ENCODE measurements at places on chromosomes 16 and 17.

- DNase-seq = no peak
Observed at GRCh38 chr16:16985707-16986106, 485.1 kb downstream of the XYLT1 start.

- no peak for DNase-seq
Observed at GRCh38 chr17:32015245-32016013, 8.2 kb downstream of the LRRC37B start.

GRCh38 chr17:27321372-27321771 is 27.5 kb downstream of the WSB1 start:
- DNase-seq = no peak

- DNase-seq = peak; percentile 73
Observed at GRCh38 chr17:32519228-32520103, 32.7 kb downstream of the CDK5R1 start.

GRCh38 chr16:73196670-73197069 is 148.7 kb upstream of the ZFHX3 start:
- peak; percentile 13 for DNase-seq

GRCh38 chr17:17890773-17891759 is 54.3 kb upstream of the SREBF1 start:
- no peak for DNase-seq

DNA sequence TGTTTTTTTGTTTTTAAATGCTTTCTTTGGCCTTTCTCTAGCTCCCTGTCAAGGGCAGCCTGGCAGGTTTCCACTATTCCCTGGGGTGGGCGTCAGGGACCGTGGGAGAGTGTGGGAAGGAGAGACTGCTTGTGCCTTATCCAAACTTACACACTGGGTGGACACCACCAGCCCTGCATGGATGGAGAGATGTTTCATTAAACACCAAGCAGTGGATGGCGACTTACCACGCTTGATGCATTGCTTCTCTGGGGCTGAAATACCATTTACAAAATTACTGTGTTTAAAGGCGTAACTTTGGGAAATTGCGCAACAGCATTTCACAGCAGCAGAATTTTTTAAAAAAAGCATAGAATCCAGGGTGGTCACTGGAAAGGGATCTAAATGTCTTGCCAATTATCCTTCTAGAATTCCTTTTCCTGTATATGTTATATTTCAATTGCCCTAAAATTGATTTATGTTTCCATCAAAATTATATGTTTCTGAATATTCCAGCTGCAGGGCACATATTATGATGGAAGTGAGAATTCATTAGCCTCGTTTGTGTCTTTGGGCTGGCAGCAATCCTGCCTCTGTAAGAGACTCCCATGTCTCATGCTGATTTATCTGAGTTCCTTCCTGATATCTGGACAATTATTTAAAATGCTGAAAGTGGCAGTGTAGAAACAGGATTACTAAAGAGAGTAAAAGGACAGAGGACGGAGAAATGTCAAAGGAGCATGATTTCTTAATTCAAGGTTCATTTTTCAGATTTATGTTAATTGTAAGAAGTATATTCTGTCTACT is 247.3 kb downstream of the GRIN2A start:
- no peak for DNase-seq

DNA sequence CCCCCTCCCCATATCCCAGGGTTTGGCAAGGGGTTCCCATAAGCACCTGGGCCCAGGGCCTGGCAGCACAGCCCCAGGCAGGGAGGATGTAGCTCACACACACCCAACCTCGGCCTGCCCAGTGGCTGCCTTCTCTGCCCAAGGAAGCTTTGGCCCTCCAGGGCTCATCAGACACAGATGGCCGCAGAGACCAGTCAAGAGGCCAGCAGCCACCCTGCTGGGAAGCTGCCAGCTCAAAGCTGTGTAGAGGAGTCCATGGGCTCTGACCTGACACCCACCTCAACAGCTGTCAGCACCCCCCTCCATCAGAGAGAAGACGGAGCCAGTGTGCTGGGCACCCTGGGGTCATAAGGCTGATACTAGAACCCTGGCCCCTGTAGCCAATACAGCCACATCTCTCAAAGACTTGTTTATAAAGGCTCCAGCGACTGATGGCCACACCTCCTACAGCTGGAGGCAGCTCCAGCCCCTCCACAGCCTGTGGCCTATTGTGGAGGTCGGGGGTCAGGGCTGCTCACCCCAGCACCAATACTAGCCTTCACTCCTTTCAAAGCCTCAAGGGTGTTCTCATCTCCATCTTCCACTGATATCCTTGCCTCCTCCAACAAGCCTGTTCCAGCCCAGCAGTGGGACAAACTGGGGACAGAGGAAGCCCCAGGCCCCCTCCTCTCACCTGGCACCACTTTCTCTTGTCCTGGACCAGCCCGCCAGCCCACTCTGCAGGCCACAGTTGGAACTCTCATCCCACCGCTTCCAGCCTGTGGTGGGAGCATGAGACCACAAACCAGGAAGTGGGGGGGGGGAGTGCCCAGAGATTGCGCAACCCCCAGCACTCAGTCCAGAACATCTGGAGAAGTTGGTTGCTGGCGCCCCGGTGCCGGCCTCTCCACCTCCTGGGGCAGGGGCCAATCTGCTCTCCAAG is 2.2 kb upstream of the MPG start:
- DNase-seq = no peak

- no peak for DNase-seq
Observed at GRCh38 chr17:72984926-72985325, 107.6 kb downstream of the SLC39A11 start.

GRCh38 chr17:56973520-56973919 is 4.4 kb upstream of the SCPEP1 start:
- DNase-seq = no peak

DNA sequence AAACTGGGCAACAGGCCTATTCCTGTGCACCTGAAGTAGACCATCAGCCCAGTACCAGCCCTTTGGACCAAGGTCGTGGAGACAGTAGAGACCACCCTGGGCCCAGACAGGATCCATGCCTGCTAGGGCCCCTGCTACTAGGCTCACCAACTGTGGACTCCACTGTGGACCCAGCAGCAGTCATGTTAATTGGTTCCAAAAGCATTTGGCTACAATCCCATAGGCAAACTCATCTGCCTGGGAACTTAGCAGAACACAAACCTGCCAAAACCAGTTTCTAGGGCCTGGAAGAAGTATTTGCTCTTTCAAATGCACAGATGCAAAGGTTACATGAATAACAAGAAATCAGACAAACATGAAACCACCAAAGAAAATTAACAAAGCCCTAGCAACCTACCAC is 53.1 kb downstream of the ACSM2A start:
- DNase-seq = no peak

DNA sequence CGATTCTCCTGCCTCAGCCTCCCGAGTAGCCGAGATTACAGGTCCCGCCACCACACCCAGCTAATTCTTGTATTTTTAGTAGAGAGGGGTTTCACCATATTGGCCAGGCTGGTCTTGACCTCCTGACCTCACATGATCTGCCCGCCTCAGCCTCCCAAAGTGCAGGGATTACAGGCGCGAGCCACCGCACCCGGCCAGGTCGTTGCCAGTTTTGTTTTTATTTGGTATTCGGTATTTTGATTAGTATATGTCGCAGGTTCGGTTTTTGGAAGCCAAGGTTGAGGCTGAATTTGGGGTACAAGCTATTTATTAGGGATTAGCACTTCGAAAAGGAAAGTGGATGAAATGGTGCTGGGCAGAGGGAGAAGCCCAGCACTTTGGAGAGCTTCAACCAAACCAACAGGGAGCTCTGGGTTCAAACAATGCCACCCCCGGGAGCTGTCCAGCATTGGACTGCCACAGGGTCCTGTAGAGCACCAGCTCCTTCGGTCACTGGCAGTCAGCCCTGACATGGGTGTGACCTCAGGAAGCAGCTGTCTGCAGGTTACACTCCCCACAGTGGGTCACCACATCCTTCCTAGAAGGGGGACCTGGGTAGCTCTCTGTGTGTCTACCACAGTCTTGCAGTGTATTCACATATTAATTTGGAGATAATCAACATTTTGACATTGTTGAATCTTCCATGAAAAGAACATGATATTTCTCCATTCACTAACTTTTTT is 1.5 kb upstream of the CLEC10A start:
- no peak for DNase-seq

- no peak for DNase-seq
Observed at GRCh38 chr17:49962599-49963308, 6.2 kb upstream of the DLX4 start.

DNA sequence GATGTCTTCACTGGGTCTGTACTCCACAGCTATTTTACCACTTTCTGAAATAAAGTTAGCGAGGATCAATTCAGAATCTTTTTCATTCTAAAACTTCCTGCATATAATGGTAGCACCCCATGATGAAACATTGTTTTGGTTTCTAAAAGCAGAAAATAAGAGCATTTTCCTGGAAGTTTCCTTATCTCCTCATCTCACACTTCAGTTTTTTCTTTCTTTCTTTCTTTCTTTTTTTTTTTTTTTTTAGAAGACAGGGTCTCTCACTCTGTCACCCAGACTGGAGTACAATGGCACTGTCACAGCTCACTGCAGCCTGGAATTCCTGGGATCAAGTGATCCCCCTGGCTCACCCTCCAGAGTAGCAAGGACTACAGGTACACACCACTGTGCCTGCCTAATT is 10.3 kb downstream of the RDM1 start:
- no peak for DNase-seq

GRCh38 chr17:40514013-40514875 is 12.8 kb upstream of the TNS4 start:
- no peak for DNase-seq

- no peak for DNase-seq
Observed at GRCh38 chr16:30998852-30999761, 11.3 kb downstream of the STX1B start.

GRCh38 chr16:60605176-60605575 is 1431.1 kb downstream of the CDH8 start:
- DNase-seq = no peak

DNA sequence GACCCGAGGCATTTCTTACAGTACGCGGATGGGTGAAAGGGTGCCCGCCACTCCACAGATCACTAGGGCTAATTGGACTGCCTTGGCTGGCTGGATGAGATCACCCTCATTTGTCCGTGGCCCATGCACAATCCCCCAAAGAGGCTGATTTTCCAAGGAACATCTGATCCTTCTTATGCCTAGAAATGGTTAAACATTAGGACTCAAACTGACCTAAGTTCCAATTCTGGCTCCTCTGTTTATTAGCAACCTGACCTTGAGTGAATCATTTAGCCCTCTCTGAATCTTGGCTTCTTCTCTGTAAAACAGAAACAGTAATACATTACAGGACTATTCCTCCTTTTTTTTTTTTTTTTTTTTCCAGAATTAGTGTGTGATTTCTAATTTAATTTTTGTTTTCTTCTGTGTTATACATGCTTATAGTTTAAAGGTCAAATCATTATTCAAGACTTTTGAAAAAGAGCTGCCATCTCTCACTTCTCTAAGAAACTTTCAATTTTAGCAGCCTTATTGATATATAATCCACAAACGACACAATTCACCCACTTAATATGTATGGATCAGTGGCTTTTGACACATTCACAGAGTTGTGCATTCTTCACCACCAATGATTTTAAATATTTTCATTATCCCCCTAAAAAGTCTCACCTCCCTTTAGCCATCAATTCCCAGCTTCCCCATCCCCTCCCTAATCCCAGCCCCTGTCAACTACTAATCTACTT is 45.4 kb upstream of the TMEM132E start:
- DNase-seq = no peak

DNA sequence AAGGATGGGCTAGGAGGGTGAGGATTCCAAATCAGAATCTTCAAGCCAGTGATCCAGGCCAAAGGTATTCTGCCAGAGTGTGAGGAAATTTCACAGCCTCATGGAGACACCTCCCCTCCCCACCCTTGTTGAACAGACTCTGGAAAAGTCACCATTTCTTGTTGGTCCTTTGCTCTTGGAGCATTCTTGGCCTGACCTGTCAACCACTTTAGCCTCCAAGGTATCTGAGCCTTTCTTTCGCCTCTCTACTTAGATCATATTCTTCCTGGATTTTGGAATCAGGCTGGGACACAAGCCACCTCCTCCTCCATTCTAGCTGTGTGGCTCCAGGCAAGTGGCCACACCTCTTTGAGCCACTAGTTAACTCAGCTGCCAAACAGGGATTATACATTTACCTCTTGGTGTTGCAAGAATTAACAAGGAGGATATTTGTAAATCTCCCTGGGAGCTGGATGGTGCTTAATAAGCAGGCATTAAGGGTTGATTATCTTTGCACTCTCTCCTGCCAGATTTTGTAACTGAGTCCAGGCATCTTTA is 193.5 kb downstream of the WWOX start:
- DNase-seq = no peak

- peak; percentile 92 for DNase-seq
Observed at GRCh38 chr16:27202923-27203506, 311 bp upstream of the KDM8 start.

GRCh38 chr17:14197586-14197985 is 39.1 kb downstream of the CDRT15 start:
- no peak for DNase-seq

GRCh38 chr17:48451489-48451888 is 21.5 kb upstream of the SKAP1 start:
- DNase-seq = no peak

DNA sequence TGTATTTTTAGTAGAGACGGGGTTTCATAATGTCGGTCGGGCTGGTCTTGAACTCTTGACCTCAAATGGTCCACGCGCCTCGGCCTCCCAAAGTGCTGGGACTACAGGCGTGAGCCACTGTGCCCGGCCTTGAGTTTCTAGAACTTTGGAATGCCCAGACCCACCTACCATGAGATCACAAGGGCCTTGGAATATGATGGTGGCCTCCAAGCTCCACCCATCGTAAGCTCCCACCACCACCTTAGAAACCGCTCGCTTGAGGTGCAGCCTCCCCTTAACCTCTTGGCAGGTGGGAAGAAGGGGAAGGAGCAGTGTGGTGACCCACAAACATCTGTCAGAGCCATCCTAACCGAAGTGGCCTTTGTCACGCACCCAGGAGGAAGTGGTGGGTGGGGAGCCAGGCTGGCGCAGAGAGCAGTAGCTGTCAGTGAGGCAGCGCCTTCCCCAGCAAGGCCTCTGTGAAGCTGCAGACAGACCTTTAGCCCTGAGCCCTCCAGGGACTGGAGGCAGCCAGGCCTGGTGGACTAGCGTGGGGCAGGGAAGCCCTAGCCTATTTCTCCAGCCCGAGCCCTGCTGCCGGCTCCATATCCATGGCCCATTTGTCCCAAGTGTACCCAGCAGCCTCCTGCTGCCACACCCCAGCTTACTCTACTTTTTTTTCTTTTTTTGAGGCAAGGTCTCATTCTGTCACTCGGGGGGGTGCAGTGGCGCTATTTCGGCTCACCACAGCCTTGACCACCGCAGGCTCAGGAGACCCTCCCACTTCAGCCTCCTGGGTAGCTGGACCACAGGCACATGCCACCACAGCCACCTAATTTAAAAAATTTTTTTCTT is 13.1 kb upstream of the SEPHS2 start:
- DNase-seq = no peak

DNA sequence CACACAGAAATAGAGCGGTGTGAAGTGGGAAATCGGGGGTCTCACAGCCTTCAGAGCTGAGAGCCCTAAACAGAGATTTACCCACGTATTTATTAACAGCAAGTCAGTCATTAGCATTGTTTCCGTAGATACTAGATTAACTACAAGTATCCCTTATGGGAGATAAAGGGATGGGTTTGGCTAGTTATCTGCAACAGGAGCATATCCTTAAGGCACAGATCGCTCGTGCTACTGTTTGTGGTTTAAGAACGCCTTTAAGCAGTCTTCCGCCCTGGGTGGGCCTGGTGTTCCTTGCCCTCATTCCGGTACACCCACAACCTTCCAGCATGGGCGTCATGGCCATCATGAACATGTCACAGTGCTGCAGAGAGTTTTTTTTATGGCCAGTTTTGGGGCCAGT is 27.0 kb downstream of the TMC6 start:
- no peak for DNase-seq

GRCh38 chr17:66466840-66467367 is 164.5 kb downstream of the PRKCA start:
- DNase-seq = no peak
